ENCODE measurements at places on chromosomes 2 and 18.

DNA sequence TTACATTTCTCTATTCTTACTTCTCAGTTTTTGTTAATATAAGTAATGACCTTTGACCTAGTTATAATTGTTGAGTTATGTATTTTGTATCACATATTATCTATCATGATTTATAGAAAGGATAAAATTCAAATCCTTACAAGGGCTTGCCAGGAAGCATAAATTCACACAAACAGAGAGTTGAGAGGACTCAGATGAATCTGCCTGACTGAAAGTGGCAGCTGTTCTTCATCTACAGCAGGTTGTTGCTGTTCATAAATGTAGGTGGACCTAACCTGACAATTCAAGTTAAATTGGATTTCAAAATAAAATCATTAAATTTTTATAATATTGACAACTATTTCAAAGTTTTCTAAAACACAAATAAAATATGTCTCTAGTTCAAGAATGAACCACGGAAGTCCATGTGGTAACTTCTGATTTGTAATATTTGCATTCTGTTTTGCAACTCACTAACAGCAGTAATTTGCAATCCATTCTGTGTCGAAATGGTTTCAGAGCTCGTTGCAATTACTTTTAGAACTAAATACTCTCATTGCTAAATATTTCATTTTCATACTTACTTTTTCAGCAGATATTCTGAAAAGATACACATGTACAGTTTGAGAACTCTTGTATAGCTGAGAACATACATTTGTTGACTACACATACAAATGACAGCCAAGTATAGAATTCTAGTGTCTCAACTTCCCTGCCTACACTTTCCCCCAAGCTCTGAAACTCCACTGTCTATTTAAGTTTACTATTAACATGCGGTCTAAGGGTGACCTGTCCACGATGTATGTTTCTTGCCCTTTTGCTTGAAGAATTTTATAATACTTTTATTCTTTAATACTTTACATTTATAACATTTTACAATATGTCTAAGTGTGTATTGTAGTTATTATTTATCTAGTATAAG, 25.7 kb downstream of the SCN7A start:
- DNase-seq: no peak

GRCh38 chr2:191991442-191991841, 144.6 kb upstream of the CAVIN2 start:
- no peak for DNase-seq

- DNase-seq: no peak
These were observed 112.3 kb upstream of the SETBP1 start for GRCh38 chr18:44568342-44568741.

GRCh38 chr2:73283545-73284295, 558 bp downstream of the FBXO41 start:
- peak; percentile 14 for DNase-seq

DNA sequence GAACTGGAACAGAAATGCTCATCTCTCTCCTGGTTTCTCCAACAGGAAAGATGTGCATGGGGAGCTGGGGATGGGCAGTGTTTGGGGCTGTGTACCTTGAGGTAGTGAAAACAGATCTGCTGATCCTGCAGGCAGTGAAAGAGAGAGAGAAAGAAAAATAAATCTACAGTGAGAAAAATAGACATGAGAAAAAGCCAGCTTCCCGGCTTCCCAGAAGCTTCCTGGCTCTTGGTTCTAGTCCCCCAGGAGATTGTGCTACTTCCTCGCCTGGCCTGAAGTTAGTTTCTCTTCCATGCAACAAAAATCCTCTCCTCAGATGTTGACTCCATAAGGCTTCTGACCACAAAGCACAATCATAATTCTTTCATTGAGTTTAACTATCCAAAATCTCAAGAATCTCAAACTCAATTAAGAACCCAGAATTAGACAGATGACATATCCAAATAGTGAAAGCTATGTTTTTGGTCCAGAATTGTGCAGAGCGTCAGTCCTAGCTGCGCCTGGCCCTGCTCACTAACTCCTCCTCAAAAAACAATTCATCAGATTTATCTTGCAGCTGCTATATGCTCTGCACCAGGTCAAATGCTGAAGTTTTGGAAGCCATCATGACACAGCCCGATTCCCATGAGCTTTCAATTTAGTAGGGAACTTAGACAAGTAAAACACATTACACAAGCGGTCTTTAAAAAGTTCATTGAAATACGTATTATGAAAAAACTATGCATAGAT, 20.1 kb upstream of the NAB1 start:
- DNase-seq: no peak

DNA sequence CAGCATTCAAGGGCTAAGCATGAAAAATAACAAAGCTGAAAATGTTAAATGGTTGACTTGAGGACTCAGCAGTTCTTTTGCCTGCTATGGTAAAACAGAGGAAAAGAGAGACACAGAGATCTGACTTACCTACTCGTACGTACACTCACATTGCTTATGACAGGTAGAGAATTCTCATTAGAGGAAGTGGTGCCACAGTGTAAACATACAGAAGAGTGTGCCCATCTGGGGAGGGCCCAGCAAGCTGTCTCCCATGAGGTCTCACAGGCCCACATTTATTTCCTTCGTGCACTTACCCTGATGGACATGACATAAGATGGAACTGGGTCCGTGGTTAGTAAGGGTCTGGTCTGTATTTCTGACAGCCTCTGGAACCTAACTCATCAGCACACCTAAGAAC, 729.1 kb downstream of the BCL11A start:
- DNase-seq: no peak

GRCh38 chr2:167988296-167988695, 259.1 kb downstream of the STK39 start:
- no peak for DNase-seq

GRCh38 chr2:100427627-100428258, 10.3 kb upstream of the CHST10 start:
- DNase-seq: peak; percentile 69

DNA sequence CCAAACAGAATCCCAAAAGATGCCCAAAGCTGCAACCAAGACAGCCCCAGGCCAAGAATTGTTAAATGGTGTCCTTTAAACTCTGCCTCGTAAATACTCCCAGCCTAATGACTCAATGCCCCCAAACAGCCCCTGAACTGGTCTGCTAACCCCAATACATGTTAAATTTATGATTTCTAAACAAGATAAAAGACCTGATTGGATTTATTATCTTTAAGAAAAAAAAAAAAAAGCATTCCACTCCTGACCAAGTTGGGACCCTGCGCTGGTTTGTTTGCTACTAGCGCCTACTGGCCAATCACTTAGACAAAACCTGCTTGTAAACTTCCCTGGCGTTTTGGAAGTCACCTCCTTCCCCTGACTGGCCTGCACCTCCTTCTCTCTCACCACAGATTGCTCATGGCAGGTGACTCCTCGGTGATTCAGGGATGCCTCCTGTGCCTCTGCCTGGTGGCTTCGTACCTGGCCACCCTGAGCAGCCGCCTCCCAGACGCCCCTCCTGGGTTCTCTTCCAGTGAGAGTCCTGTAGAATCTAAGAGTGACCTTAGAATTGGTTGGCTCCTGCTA, 121.3 kb downstream of the BCL11A start:
- no peak for DNase-seq

- DNase-seq: peak; percentile 50
These were observed 1167.9 kb downstream of the DSC3 start for GRCh38 chr18:29874519-29875098.

GRCh38 chr2:177909962-177910361, 162.6 kb downstream of the PDE11A start:
- no peak for DNase-seq

Data from ACHN (cell line).